ENCODE measurements at places on chromosomes 2 and 18.

GRCh38 chr2:17538844-17539554 is 1.5 kb upstream of the VSNL1 start:
- DNase-seq = peak; percentile 3

DNA sequence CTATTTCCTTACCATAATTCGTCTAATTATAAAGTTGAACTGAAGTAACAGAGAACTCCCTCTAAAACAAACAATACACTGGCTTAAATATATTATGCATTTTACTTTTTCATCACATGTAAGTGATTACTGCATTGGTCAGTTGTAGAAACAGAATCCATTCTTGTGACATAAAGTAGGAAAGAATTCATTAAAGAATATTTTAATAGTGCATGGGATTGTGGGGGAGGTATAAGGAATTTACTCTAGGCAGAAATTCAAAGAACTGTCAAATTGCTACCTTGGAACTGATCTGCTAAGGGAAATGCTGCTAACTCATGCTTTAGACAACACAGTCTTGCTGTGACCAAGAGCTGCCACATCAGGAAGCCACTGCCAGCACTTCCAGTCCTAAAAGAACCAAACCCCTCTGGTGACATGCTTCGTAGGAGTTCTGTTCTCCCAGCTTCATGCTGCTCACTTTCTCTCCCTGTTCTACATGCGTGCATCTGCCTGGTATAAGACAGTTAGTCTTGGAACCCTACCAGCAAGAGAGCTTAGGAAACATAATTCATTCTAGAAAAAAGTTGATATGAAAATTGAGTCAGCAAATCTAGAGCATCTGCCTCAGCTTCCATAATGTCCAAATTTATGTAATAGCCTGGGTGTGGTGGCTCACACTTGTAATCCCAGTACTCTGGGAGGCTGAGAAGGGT is 1137.6 kb upstream of the NXPH2 start:
- DNase-seq = no peak

GRCh38 chr18:1657876-1658275 is 753.2 kb downstream of the ADCYAP1 start:
- DNase-seq = no peak

- DNase-seq = no peak
These were observed 360.0 kb downstream of the EPHA4 start for GRCh38 chr2:221212105-221212504.

DNA sequence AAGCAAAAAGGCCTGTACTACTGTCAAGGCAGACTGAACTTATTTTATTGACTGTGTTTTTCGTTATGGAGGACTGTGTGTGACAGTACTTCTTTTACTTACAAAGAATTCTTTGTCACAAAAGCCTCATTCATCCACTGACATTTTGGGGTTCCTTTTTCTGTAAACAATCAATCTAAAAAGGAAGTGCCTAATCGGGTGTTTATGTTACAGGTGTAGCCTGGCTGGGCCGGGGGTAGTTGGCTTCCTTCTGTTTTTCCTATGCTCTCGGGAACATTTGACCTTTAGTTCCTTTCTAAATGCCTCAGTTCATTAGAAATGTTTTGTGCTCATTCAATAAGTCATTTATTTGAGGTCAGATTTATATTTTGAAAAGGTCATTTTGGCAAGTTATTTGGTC is 8.3 kb downstream of the ZCCHC2 start:
- DNase-seq = no peak

GRCh38 chr2:763766-764525 is 86.7 kb upstream of the TMEM18 start:
- peak; percentile 50 for DNase-seq

DNA sequence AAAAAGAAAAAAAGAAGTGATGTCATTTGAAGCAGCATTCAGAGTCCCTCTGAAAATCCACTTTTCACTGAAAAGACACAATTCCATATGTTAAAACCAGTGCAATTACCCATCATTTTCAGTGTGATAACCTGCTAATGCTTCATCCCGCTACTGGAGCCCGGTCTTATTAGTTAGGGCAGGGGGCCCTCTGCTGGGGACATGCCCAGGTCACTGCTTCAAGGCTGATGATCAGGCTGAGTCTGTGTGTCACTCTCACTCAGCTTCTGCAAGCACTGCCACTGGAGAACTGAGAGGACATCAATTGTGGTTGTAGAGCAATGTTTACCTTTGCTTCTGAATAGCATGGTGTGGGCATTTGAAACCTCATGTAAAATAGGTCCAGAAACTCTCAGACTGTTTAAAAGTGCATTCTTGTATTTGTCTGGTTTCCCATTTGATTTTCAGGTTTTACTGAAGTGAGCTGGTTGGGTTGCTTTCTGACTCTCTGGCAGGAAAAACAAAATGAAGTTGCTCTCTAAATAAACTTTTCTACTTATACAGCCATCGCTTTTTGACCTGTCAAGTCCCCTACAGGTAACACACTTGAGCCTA is 49.2 kb upstream of the NXPH2 start:
- peak; percentile 14 for DNase-seq

DNA sequence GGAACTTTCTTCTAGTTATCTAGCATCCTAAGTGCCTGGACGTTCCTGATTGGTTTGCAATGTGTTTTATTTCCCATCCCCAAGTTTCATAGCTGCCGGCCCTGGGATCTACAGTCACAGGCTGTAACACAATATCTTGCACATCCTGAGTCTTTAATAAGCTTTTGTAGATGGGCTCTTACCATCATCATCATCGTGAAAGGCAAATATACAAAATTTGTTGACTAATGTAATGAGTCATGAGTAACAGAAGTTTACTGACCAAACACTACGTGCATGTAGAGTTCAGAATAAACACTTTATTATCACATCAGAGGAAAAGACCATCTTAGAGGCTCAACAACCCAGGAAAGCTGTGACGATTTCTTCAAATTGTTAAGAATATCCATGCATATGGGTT is 8.1 kb upstream of the TYMS start:
- no peak for DNase-seq

DNA sequence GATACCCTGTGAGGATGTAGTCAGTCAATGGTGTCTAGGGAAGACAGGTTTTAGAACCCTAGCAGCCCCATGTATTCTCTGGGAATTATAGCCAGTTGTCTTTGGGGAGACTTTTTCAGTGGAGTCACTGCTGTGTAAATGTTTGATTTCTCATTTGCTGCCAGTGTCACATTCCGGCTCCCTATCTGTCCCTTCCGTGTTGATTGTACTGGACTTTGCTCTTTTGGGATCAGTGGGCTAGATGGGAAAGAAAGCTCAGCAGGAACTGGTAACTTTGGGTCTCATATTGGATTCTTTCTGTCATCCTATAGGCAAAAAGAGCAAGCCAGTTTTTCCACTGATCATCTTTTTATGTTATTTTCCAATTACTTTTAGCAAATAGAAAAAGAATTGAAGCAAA is 70.1 kb downstream of the GTF3C3 start:
- DNase-seq = no peak

GRCh38 chr2:241666627-241667400 is 19.8 kb downstream of the DTYMK start:
- DNase-seq = no peak

DNA sequence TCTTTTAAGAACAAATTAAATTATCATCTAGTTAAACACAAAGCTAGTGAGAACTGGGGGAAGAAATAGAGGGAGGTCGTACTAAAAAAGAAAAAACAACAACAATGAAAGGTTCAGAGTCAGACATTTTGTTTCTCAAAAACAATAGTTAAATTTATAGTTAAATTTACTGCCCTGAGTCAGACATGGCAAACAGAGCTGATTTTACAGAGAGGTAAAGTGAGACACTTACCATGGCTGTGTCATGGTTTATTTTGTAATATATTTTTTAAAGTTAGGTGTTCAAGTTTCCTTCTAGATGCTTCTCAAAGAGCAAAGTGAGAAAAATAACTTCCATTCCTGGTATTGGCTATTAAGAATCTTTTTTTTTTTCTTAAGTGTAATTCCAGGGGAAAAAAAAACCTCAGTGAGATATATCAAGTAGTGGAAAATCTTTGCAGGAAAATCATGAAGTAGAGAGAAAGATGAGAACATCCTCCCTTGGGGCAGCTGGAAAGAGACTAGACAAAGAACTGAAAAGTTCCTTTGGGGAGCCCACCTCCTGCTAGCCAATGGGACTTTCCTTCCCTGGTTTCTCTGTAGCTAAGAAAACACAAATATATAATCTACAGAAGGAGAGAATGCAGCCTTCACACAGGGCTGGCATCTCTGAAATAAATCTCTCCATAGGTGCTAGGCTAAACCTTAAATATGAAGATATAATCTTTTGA is 12.3 kb downstream of the KLF7 start:
- no peak for DNase-seq

GRCh38 chr2:84996909-84997308 is 25.9 kb downstream of the KCMF1 start:
- DNase-seq = no peak

- no peak for DNase-seq
These were observed 85.3 kb downstream of the UXS1 start for GRCh38 chr2:106108791-106109190.

DNA sequence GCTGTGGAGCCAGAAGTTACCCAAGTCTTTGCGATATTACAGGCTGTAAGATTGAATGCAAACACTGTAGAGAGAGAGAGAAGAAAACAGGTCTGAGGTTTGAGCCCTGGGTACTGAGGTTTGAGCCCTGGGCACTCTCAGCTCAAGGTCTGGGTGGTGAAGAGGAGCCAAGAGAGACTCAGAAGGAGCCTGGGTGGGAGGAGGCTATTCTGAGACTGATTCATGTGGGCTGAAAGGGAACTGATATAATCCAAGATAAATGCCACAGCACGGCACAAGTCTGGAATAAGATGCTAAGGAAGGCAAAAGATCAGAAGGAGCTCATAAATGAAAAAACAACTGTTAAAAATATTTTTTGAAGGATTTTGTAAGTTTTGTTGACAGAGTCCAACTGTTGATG is 407.6 kb upstream of the HS6ST1 start:
- DNase-seq = no peak

DNA sequence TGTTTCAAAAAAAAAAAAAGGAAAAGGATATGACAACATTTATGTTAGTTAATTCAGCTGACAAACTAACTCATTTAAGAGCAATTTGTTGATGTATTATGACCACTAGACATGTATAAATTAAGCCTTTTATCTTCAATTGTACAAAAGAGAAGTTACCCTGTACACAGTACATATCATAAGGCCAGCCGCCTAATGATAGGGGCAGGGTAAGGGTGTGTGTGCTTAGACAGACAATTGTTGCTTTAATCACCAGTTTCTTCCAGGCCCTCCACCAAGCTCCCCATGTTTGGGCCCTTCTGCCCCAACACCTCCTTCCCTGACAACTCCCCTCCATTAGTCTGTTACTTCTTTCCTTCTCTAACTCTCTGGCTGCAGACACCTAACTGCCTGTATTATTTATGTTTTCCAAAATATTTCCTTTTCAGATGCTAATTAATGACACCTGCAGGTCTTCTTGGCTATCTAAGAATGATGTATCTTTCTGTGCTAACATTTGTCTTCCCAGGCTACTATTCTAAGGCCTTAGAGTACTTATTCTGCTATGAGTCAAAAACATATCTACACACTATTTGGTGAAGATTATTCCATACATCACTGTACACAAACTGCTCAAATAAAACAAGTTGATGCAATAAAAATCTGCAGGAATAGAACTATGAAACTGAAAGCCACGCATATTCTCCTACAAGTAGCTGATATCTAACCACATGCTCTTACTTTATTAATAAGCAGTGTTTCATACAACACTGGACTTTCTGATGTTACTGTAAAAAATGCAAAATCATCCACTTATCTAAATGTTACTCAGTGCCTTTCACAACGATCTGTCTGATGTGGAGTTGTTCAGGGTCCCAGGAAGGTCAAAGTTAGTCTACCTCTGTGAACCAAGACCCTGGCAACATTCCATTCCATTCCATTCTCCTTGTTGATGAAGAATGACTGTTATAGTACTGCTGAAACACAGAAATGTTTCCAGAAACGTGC is 26.4 kb downstream of the TMEM131 start:
- DNase-seq = no peak
